ENCODE measurements at places on chromosomes 4 and X. TPM values are rescaled to one million over a fixed set of nuclear protein-coding genes. Genes with fewer than 3 reads are reported as not detected.

The NOX1 gene
- 128 TPM for total RNA-seq

The HDX gene
- total RNA-seq: 2.7 TPM

The FAT1 gene
- total RNA-seq: 300 TPM

The SMARCA1 gene
- 3.0 TPM for total RNA-seq

DNA sequence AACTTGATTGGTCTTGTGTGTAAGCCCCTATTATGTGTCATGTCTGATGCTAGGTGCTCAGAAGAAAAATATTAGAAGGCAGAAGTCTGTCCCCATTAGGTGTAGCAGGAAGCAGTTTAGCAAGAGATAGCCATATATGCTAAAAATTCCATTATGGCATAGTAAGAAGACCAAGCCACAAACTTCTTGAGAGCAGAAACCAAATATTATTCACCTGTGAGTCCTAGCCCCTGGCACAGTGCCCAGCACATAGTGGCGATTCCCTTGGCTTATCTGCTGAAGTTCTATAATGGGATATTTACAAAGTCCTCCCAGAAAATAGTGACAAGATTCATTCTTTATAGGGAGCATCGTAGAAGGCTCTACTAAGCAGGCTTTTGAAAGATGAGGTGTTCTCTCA lies 174.4 kb downstream of the RAB28 start:
- H3K4me1 ChIP-seq: no peaks in the 10 kb centered on the region
- DNase-seq: no peak
- H3K4me3 ChIP-seq: no peak overlapping the region
- no peak overlapping the region for H3K27ac ChIP-seq
- no peaks in the 10 kb centered on the region for H3K36me3 ChIP-seq

Measured in colonic mucosa (tissue), 4 donors.